ENCODE measurements at places on chromosomes 2 and 18. TPM values are rescaled to one million over a fixed set of nuclear protein-coding genes. Genes with fewer than 3 reads are reported as not detected.

The NT5DC4 gene
- total RNA-seq = not detected

The PLGLB1 gene
- 21.0 TPM for total RNA-seq

DNA sequence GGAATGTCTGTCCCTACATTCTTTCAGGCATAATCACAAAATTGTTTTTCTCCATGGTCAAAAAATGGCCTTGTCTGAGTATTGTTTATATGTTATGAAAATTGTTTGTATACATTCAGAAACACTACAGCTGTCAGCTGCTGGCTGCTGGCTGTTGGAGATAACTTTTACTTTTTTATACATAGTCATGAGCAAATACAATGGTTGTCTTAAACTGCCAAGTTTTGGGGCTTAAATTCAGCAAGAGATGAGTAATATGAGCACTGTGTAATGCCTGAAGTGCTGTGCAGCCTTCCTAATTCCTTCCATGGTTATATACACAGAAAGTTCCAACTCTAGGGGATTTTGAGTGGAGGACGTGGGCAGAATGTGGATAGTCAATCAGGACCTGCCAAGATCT is 168.9 kb upstream of the RMP24 start:
- no peak for DNase-seq

The IL18R1 gene
- total RNA-seq = 0.39 TPM

The SP5 gene
- total RNA-seq = not detected

Data from naive thymus-derived CD8-positive, alpha-beta T cell (primary cell).